Caudate nucleus (tissue), 63 donors: ENCODE measurements at places on chromosomes 7 and 10.

GRCh38 chr7:29228289-29229011 lies 33.9 kb downstream of the CHN2 start:
- DNase-seq, result no peak

DNA sequence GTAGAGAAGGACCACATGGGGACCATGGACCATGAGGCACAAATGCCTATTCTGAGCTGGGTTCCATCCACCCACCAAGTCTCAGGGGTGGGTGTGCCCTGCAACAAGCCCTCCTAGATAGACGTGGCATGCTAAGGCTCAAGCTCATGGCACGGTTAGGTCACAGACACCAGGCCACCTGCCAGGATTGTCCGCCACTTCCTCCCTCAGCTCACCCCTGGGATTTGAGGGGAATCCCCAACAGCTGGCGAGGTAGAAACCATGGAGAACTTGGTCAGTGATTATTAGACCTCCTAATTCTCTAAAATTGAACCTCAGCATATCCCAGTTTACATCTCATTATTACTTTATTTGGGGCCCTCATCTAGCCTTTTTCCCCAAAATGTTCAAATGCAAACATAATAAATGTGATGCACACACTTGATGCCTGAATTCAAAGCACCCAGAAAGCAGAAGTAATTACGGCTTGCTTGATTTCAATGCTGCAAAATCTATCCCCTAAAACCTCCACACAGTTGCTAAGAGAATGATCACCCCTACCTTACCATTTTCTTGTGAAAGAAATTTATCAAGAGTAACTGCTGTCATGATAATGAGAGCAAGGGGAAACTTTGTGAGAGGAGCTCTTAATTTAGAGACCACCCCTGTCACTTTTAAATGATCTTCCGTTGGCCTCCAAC lies 366.6 kb upstream of the PFKP start:
- DNase-seq, result no peak

DNA sequence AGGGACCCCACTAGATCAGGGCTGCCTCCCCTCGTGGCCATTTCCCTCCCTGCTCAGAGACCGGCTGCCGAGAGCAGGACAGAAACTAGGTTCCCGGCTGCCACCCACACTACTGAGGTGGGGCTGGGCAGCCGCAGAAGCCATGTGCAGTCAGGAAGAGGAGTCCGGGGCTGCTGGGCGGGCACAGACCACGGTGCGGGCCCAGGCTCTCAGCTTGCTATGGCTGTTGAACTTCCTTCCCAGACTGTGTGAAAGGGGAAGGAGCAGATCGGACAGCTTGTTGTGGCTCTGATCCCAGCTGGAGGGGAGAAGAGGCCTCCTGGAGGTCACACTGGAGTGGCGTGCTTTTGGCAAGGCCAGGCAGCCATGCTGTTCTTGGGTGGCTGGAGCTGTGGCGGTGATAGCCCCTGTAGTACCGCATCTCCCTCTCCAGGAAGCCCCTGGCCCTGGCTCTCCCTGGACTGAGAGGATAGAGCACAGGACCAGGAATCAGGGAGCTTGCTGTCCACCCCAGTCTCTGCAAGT lies 56.8 kb downstream of the HK1 start:
- DNase-seq, result no peak

GRCh38 chr10:31774299-31774900 lies 154.2 kb downstream of the ARHGAP12 start:
- DNase-seq, result no peak

DNA sequence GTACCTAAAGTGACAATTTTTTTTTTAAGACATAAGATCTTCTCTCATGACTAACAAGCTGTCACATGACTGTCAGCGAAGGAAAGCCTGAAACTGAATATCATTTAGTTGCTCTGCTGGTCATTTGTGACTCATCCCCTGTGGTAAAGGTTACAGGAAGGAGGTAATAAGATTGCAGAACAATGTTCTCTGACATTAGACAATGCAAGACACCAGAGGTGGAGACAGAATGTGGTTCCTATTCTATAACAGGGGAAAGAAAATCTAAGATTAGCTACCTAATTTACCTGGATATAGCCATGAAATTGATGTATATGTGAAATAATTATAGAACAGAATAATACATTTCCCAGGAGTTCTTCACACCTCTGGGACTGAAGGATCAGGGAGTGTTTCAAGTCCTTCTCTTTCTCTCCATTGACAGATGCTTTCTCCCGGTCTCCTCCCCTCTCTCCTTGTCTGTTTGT lies 47.7 kb downstream of the LRGUK start:
- no peak for DNase-seq

DNA sequence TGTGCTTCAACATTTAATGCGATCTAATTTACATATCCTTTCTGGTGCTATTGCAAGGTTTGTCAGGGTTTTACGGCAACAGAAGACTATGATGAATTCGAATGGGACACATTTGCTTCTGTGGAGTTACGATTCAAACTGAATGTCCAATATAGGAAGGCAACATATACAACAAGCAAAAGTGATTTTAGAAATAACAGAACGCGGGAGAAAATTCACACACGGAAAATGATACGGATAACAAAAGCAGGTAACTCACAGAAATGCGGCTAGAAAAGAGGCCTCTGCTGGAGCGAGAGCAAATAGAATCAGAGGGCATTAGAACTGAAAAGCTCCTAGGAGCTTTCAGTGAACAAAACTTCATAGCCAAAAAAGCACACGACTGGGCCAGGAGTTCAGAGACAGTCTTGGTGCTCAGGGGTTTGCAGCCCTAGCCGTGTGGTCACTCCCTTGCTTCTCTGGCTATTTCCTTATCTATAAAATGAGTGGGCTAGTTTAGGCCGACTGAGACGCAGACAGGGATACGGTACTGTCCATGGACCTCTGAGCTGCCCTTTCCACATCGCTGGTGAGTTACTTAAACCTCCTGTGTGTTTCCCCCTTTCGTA lies 557 bp upstream of the TAX1BP1 start:
- DNase-seq, result no peak

DNA sequence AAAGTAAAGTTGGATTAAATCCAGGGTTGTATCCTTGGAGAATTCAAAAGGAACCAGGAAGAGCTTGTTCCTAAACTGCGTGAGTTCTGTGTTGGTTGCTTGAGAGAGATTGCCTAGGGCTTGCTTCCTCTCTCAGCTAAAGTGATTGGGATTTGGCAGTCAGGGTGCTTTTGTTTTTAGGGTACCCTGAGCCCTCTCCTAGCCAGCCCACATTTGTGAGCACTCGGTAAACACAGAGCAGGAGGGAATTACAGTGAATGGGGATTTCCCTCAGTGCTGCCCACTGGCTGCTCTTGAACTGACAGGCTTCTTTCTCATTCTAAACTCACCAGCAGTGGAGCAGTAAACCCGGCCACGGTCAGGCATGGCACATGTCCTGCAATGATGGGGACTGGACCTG lies 146.9 kb downstream of the TPST1 start:
- no peak for DNase-seq

DNA sequence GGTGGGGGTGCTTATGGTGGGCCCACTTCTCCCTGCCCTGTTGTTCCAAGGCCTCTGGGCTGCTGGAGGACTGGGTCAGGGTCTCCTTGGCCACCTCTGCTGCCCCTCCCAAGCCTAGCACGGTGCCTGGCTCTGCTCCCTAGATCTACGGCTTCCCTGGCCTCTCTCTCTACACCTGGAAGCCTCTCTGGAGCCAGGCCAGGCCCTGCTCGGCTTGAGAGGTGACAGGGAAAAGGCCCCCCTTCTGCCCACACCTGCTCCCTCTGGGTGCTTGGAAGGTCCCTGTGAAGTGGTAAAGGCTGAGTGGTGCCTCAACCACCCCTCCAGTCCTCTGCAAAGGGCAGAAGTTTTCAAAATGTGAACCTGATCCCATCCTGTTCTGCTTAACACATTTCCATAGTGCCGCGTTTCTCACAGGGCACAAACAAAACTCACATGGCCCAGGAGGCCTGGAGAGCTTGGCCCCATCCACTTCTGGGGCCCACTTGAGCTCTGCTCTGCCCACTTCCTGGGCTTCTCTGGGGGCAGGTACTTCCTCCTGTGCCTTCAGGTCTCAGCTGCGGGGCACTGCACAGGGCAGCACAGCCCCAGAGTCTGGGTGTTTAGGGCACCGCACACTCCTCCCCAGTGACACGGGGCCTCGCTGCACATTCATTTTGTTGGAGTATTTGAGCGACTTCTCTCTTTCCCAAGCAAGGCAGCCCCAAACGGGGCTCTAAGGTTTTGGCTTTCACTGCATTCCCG lies 169.9 kb downstream of the PIP4K2A start:
- no peak for DNase-seq

DNA sequence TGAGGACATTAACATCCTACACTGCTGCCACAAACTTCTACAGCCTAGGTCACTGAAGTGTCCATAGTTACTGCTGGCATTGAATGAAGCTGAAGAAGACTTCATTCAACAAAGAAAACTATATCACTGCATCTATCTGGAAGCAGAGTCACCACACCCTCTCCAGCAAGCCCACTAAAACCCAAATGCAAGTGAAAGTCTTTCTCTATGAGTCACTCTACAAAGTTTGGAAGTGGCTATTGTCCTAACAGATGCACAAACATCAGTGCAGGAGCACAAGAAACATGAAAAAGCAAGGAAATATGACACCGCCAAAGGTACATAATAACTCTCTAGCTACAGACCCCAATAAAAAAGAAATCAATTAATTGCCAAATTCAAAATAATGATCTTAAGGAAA lies 43.5 kb upstream of the CAMK2B start:
- DNase-seq, result no peak

DNA sequence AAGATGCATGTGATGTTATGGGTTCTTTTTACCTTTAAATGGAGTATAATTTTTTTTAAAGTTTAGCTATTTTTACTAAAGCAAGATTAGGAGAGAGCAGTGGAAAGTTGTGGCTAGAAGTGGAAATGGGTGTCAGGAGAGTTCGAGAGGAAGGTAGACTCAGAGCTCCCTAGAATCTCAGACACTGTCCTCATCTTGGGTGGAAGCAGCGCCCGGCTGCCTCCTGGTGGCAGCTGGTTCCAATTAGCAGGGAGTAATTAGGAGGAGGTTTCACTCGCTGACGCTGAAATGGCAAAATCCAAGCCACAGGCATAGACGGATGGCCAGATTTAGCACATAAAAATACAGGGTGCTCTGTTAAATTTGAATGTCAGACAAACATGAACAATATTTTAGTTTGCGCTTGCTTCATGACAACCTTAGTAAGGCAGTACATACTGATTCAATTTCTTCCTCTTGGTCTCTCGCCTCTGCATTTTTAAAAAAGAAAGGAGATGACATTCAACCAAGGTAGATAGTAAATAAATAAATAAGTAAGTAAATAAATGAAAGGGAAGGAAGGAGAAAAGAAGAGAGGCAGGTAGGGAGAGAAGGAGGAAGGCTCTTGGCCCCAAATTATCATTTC lies 58.5 kb downstream of the LGI1 start:
- peak; percentile 21 for DNase-seq

DNA sequence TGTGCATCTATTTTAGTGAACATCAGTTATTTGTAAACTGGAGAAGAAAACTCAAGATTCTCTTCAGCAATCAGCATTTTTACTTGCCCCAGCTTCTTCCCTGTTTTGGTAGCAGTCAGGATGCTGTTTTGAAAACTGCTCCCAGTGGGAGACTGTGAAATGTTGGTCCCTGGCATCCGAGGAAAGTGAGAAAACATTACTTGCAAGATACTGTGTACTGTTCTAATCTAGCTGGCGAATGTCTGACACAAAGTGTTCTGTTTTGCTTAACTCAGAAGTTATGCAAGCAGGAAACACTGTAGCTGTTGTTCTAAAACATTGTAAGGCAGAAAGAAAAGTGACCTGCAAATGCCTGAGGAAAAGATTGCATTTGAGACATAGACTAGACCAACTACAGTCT lies 171.8 kb upstream of the POM121L12 start:
- DNase-seq, result no peak

GRCh38 chr10:13158401-13158800 lies 3.0 kb upstream of the MCM10 start:
- DNase-seq, result peak; percentile 1

GRCh38 chr10:80487791-80488538 lies 33.9 kb downstream of the TSPAN14 start:
- DNase-seq, result no peak

DNA sequence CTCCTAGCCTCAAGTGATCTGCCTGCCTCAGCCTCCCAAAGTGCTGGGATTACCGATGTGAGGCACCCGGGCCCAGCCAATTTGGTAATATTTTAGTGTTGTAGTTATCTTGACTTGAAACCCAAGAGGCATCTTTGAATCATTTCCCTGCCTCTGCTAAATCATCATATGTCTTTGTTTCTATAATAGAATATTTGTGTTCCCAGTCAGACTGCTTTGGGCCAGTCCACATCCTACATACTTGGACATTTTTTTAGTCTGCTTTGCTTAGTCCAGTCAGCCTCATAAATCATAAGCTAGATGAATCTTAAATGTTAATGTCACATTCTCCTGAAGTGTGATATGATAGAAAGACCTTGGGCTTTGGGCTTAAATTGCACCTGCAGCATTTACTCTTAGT lies 5.9 kb downstream of the STAM start:
- no peak for DNase-seq

- no peak for DNase-seq
Measured at GRCh38 chr7:144384071-144384470, 19.4 kb downstream of the NOBOX start.

GRCh38 chr7:96591900-96592676 lies 117.6 kb downstream of the SEM1 start:
- DNase-seq, result no peak

GRCh38 chr7:100477871-100478267 lies 1.1 kb downstream of the TSC22D4 start:
- DNase-seq, result no peak

DNA sequence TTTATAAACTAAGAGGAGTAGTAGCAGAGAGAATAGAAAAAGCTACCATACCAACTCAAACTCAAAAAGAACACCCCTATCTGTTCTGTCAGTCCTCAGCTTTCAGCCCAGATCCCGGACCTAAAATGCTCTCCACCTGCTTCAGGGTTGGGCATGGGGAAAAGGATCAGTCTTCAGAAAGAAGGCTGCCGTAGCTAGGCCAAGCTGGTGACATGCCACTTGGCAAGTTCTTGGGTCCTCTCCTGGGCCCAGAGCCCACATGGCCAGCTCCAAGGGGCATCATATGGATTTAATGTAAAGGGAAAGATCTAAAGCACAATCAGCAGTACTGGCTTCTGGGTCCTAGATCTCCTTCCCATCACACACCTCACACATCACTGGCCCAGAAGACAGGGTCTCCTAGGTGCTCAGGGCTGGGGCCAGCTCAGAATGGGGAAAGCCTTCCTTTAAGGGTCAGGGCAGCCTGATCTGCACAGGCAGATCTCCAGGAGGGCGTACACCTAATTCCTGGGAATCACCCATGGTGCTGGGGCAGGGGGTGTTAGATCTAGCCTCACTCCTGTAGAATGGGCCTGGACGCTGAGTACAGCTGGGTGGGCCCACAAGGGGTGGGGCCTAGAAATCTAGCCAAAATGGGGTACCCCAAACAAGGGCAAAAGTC lies 2.5 kb downstream of the VAX1 start:
- DNase-seq, result no peak

DNA sequence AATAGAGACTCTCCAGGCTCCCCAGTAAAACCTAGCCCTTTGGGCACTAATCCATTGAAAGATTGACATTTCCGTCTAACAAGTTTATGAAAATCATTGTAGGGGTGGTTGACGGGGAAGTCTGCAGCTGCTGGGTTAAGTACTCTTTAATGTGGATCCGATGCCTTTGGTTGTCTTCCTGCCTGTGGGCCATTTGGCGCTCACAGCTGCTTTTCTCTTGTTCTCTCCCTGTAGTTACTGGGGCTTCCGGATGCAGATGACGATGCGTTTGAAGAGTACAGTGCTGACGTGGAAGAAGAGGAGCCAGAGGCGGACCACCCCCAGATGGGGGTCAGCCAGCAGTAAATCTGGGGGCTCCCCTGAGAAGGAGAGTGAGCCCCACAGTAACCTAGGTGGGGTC lies 22.4 kb downstream of the MTURN start:
- DNase-seq, result no peak
